Stimulated activated CD8-positive, alpha-beta memory T cell treated with anti-CD3 and anti-CD28 coated beads, Interleukin-2, amount 100 ng/mL, for 1 hour (primary cell): ENCODE measurements at places on chromosomes 16 and 17.

DNA sequence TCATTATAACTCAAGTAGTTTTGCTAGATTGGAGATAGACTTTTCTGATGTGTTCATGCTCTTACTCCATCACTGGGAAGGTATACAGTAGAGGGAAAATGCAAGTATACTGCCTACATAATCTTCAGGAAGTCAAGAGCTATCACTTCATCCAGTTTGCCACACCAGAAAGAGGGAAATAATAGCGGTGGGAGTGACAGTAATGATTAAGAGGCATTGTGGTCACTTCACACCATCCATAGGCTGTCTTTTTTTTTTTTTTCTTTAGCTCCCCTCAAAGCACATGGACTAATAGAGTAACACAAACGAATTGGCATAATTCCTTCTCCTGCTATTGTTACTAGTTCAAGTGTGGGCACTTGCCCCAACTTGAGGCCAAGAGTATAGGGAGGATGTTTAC lies 28.4 kb upstream of the HLF start:
- DNase-seq: no peak

GRCh38 chr16:739560-740458 lies 988 bp downstream of the CIAO3 start:
- DNase-seq: no peak

DNA sequence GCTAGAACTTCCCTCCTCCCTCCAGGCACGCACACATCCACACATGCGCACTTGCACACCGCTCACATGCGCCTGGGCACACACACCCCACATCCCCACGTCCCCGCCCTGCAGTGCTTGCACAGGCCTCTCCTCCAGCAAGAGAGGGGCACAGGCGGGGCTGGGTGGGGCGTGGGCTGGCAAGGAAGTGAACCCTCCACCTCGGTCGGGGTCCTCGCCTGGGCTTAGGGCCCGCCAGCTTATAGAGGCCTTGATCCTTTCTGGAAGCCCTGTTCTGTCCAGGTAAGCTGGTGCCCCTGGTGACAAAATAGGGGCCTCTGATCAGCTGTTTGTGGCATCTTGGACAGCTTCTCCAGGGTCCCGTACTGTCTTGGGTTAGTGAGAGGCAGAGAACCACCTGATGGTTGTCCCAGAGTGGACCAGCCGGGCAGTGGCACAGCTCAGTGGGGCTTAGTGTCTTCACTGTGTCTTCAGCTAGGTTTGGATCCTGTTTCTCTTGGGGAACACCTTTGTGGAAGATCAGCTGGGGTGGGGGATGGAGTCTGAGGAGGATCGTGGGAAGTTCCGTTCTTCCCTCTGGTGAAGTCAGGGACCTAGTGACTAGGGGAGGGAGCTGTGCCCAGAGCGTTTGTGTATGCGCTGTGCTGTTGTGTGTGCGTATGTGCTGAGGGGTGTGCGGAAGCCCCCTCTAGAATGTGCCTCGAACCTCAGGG lies 12.1 kb downstream of the TBX4 start:
- no peak for DNase-seq

DNA sequence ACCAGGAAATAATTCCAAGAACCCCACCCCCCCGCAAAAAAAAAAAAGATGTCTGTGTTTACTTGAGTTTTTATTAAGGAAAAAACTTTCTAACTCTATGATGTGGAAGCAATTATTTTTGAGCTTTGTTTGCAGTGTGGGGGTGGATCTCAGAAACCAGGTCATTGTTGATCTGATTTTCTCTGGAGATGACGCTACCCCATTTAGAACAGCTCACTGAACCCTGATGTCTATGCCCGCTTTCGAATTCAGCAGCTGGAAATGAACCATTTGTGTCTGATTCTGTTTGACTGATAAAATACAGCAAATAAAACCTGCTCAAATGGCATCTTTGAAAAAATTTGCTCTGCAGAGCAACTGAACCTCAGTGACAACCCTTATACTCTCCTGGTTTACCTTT lies 368.6 kb downstream of the GRIN2A start:
- DNase-seq: no peak

- no peak for DNase-seq
Observed at GRCh38 chr16:85965125-85965524, 66.2 kb downstream of the IRF8 start.

GRCh38 chr16:87198881-87199280 lies 118.3 kb downstream of the C16orf95 start:
- DNase-seq: no peak
